Activated CD8-positive, alpha-beta memory T cell treated with anti-CD3 and anti-CD28 coated beads for 4 hours (primary cell): ENCODE measurements at places on chromosomes 1 and 21.

- no peak for DNase-seq
Measured at GRCh38 chr1:230191079-230191804, 124.2 kb downstream of the GALNT2 start.

DNA sequence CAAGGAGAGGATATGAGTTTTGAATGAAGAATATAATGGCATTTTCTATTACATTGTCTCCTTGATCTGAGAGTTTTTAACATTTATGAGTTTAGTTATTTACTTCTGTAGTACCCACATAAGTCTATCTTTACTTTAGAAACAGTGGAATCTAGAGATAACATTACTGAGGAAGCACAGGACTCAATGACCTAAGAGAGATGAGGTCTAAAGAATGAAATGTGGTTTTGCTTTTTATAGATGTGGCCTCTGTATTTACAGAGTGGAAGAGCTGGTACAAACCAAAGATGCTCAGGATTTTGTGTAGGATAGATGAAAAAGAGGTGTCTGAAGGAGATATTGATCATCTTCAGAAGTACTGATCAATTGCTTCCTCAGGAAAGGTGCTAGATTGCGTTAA, 177.3 kb downstream of the KCTD3 start:
- no peak for DNase-seq

DNA sequence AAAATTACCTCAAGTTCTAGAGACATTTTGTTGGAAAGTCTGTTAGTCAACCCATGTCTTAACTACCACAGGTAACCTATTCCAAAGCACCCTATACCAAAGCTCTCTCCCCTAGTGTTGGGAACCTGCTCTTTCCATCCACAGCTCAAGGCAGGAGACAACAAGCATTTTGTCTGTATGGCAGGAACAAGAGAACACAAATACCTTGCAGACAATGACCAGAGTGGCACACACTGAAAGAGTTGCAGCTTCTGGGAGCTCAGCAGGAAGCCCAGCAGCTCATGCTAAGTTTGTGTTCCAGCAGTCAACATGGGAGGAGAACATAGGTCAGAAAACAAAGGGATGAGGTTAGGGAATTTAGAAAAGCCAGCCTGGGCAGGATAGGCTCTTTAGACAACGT, 300.8 kb downstream of the HHIPL2 start:
- DNase-seq = no peak

DNA sequence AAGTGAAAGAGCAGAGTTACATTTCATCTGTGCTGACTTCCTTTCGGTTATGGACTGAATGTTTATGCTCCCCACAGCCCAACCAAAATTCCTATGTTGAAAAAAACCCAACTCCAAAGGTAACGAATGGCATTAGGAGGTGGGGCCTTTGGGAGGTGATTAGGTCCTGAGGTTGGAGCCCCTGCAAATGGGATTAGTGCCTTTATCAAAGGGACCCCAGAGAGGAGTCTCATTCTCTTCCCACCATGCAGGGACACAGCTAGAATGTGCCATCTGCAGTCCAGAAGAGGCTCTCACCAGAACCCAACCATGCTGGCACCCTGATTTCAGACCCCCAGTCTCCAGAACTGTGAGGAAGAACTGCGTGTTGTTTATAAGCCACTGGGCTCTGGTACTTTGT, 199.3 kb downstream of the TOMM20 start:
- no peak for DNase-seq

- DNase-seq = no peak
Measured at GRCh38 chr1:110091381-110091780, 20.9 kb upstream of the UBL4B start.

GRCh38 chr1:7479571-7479970, 291.5 kb upstream of the VAMP3 start:
- no peak for DNase-seq

GRCh38 chr1:1341549-1342021, 7.6 kb downstream of the DVL1 start:
- DNase-seq = no peak

GRCh38 chr1:233217832-233218231, 77.7 kb downstream of the PCNX2 start:
- no peak for DNase-seq

GRCh38 chr1:227561241-227561907, 2.0 kb upstream of the ZNF678 start:
- DNase-seq = no peak

GRCh38 chr1:224217655-224218623, 34.9 kb downstream of the DEGS1 start:
- DNase-seq = no peak
